ENCODE measurements at places on chromosomes 4 and X.

DNA sequence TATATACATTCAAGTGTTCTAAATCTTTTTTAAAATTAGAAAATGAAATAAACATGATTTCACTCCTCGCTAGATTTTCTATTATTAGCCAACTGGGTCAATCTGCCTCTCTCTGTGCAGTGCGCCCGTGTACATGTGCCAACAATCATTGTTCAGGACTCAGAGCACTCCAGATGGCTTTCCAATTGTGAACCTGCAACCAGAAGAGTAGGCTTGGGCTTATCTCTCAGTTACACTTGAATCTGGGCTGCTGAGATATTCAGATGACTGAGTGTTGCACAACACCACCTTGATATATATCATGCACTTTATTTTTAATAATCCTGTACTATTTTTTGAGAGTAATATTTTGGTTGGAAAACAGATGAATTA, 184.0 kb upstream of the FSTL5 start:
- DNase-seq = no peak

- no peak for DNase-seq
These were observed 154.4 kb upstream of the ETNPPL start for GRCh38 chr4:108917255-108917654.

DNA sequence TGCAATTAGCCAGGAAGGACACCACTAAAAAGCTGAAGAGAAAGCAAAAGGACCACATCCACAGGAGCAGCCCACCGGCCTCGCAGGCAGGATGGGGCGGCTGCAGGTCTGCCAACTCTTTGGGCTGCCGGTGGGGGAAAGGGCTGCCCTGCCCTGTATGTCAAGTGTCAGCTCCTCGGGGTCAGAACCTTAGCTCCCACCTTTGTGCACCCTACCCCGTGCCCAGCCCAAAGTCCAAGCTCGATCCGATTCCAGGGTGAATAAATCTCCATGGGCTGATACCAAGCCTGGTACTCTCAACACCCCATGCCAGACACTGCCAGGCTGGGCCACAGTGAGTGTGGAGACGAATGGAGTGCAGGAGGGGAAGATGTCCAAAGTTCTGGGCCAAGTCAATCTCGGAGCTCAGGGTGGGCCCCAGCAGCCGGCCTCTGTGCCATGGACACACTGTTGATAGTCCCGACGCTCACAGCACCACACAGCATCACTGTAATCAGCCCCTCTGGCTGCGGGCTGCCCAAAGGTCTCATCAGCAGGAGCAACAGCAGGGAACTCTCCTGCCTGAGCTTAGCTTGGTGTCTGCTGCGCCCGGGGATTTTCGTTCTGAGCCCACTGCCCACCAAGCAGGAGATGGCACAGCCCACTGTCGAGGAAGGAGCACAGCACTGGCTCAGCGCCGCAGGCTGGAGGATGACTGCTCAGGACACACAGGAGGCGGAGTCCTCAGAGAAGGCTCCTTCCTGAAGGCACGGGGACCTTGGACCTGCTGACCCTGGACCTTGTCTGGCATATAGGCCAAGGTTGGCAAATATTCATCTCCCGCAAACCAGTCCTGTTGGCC, 84.4 kb downstream of the JAKMIP1 start:
- DNase-seq = no peak

DNA sequence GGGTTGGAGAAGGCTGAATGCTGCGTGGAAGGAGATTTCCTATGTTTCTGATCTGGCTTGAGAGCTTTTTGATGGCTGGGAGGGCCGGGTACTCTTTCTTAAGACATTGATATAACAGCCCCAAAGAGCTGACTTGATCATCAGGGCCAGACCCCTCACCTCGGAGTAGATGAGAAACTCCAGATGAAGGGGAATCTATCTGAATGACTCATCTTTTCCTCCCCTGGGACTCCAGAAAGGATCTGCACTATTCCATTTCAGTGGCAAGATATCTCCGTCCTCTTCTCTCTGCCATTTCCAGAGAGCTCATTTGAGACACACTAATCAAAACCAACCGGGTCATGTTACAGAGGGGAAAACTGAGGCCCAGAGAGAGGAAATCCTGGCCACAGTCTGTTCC, 92.9 kb upstream of the MSX1 start:
- DNase-seq = no peak

DNA sequence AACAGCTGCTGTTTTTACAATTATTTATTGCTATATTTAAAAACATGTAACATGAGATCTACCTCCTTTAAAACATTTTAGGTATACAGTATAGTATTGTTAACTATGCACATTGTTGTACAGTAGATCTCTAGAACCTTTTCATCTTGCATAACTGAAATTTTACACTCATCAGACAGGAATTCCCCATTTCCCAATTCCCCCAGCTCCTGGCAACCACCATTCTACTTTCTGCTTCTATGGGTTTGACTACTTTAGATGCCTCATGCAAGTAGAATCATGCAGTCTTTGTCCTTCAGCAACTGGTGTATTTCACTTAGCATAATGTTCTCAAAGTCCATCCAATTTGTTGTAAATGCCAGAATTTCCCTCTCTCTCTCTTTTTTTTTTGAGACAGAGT, 9.7 kb upstream of the LSM6 start:
- no peak for DNase-seq

GRCh38 chr4:67571975-67572374, 13.4 kb downstream of the STAP1 start:
- no peak for DNase-seq

DNA sequence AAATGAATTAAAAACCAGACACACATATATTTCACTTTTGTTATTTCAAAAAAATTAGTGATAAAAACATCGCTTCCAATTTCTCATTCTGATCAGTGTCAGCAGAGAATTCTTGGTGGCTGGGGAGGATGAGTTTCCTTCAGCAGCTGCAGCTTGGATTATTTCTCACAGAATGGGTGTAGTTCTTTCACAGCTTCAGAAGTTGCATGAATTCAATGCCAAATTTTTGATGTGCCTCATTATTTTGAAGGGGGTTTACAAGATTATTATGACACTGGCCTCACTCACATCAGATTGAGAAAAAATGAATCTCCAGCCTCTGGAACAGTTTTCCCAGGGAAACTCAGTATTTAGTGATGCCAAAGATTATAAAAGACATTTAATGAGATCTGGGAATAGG, 184.9 kb upstream of the WDFY3 start:
- no peak for DNase-seq

GRCh38 chrX:46630141-46630540, 56.6 kb downstream of the CHST7 start:
- DNase-seq = no peak

DNA sequence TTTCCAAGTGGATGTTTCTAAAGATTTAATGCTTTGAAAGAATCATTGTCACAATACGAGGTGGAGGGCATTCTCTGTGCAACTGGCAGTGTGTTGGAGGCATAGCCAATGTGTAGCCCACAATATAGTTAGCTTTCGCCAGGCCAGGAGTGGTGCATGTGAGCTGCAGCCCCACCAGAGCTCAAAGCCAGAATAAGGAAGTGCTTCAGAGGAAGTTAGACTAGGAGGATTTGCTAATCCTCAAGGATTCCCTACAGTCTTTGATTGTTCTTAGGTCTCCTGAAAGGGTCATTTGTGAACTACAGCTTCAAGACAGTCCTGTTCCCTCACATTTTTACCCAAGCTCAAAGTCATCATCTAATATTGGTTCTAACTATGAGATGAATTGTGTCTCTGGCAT, 16.4 kb downstream of the TRPC5OS start:
- no peak for DNase-seq

DNA sequence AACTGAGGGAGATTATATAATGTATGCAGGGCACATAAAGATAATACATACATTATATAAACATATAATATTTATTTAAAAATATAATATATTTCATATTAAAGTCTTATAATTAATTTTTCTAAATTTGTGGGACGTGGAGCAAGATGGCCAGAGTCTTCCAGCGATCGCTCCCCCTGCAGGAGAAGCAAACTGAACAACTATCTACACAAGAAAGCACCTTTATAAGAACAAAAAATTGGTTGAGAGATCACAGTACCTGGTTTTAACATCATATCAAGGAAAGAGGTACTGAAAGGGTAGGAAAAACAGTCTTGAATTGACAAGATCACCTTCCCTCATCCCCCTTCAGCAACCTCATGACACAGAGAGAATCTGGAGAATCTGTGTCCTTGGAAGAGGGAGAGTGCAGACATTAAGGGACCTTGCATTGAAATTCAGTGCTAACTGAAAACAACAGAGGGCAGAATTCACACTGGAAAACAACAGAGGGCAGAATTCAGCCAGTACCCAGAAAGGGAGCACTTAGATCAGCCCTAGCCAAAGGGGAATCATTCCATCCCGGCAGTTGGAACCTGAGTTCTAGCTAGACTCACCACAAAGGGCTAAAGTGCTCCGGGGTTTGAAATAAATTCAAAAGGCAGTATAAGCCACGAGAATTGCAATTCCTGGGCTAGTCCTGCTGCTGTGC, 262.5 kb upstream of the NDST3 start:
- no peak for DNase-seq

DNA sequence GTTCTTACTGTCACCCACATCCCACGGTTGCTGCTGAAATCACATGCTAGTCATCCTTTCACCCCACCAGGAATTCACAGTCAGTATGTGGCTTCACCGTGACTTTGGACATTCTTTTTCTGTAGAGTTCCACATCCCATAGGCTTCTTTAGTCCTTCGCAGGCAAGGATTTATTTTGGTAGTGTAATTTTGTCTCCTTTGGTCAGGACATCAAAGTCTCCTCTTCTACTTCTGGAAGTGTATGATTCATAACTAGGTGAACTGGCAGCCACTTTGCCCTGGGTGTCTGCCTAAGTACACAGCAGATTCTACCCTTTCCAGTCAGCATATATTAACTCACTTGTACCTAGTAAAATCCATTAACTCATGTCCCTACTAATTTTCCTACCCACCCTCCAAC, 38.3 kb upstream of the MMAA start:
- DNase-seq = no peak

DNA sequence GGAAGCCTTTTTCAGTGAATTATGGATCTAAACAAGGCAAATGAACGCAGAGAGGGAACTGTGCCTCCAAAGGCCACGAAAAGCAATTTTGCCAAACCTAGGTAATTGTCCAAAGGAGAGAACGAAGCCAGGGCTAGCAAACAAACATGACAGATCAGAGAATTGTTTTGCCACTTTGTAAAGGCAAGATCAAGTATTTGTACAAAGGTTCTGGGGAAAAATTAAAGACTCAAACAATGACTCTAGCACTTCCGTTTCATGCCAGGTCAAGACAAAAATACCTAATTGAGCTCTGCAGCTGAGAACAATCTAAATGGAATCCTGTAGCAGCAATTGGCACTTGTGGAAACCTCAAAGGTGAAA, 8.5 kb downstream of the RBM47 start:
- no peak for DNase-seq

GRCh38 chr4:108111781-108112180, 57.0 kb downstream of the LEF1 start:
- DNase-seq = no peak

DNA sequence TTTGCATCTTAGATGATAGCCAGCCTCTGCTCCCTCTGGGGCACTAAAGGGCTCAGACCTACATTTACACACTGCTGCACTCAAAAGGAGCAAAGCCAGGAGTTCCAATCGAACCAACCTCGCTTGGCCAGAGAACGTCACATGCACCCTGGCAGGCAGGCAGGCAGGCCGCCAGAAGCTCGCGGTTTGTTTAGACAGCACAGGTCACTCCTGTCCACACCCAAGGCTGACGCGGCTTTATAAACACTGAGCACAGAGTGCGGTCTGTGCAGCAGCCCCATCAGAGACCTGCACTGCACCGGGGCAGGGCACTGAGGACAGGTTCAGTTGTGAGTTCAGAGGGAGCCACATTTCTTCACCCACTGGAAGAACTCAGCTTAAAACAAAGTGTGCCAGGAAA, 143.9 kb downstream of the BCOR start:
- DNase-seq = no peak

- DNase-seq = no peak
These were observed 32.7 kb downstream of the PROM1 start for GRCh38 chr4:16051132-16051531.

DNA sequence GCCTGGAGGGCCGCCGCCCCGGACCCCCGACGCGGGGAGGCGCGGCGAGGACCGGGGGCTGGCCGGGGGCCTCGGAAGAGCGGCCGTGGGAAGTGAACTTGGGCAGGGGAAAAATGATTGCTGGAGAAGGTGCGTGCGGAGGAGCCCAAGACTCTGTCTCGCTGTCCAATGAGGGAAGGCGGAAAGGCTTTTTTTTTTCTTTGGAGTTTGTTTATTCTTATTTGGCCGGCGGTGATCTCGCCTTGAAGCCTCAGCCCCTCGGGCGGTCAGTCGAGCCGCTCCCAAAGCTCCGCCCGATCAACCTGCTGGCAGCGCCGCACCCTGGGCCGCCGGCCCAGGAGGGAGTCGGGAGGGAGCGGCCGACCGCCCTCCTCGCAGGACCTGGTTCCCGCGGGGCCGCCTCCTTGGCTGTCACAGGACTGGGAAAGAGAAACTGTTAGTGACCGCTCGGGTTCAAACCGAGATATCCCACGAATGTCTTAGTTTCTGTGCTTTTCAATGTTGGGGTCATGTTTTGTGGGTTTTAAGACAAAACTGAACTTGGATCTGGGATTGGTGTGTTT, 2.5 kb downstream of the CPEB2 start:
- peak; percentile 23 for DNase-seq

GRCh38 chr4:10457255-10457801, at the start of gene ZNF518B:
Gene ZNF518B, minus strand, starts transcription at chr4:10457426. Its CDS starts 11,098 bp downstream, at chr4:10446328.
- DNase-seq = peak; percentile 50

- DNase-seq = no peak
These were observed 35.7 kb upstream of the NDST4 start for GRCh38 chr4:115149106-115149505.

DNA sequence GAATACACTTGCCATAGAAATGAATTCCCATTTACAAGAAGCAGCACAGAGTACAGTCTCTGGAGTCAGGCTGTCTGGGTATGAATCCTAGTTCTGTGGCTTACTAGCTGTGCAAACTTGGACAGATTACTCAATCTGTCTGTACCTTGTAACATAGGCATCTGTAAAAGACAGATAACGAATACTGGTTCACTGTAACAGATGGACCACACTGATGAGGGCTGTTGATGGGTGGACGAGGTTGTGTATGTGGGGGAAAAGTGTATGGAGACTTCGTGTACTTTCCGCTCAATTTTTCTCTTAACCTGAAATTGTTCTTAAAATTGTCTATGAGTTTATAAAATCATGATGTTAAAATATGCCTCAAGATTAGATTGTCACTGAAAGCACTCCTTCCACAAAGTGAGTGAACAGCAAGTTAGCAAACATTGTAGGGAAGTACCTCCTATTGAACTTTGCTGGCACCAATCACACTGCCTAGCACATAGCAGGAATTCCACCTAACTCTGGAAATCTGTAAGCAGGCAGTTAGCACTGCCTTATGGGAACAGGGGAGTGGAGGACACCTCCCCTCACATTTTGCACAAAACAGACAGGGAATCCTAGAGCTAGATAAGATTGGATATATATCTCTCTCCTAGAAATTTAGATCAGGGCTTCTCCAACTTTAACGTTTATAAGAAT, 6.5 kb upstream of the EXOSC9 start:
- no peak for DNase-seq

- no peak for DNase-seq
These were observed 1.4 kb downstream of the TEX13D start for GRCh38 chrX:124333862-124334261.

GRCh38 chr4:26140150-26140898, 180.5 kb upstream of the RBPJ start:
- no peak for DNase-seq

- DNase-seq = no peak
These were observed at the start of gene PPEF1 for GRCh38 chrX:18707426-18708049. Gene PPEF1, plus strand, starts transcription at chrX:18707645. Its CDS starts 136 bp downstream, at chrX:18707781.

GRCh38 chr4:103075435-103075893, 1.1 kb downstream of the SLC9B2 start:
- DNase-seq = no peak

GRCh38 chr4:10130178-10130888, 13.7 kb upstream of the WDR1 start:
- no peak for DNase-seq

- no peak for DNase-seq
These were observed 85.4 kb downstream of the WFS1 start for GRCh38 chr4:6355052-6355451.

All from hypothalamus (tissue), 51 donors.